Anterior cingulate cortex (tissue), 58 donors: ENCODE measurements at places on chromosomes 2 and 18.

DNA sequence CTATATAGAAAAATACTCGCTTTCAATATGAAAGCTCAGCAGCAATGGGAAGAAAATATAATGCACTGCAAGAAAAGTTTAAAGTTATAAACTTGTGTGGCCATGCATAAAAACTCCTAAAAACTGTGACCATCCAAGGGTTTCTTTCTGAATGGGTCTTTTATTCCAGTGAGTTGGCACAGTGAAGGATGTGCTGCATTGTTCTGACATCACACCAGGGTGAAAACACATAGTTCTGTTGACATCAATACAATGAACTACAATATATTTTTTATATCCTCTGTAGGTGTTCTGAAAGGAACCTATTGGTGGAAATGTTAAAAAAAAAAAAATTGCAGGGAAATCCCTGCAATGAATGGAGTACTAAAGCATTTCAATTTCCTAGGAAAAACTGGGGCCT, 80.2 kb downstream of the CDH20 start:
- DNase-seq, result no peak

- no peak for DNase-seq
Observed at GRCh38 chr2:134625311-134625710, 93.5 kb downstream of the TMEM163 start.

- no peak for DNase-seq
Observed at GRCh38 chr2:62145478-62146100, 50.3 kb upstream of the B3GNT2 start.

DNA sequence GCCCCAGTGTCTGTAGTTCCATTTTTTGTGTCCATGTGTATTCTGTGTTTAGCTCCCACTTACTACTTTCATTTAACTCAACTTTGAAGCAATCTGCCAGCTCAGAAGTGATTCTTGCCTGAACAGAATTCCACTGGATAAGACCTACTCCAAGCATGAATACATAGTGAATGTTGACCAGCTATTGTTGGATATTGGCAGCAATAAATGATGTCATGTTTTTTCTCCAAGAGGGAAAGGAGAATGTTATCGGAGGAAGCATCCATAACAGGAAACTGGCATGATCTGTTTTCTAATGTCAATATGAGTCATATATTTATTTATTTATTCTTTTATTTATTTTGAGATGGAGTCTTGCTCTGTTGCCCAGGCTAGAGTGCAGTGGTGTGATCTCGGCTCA, 36.8 kb upstream of the TRAPPC8 start:
- no peak for DNase-seq

DNA sequence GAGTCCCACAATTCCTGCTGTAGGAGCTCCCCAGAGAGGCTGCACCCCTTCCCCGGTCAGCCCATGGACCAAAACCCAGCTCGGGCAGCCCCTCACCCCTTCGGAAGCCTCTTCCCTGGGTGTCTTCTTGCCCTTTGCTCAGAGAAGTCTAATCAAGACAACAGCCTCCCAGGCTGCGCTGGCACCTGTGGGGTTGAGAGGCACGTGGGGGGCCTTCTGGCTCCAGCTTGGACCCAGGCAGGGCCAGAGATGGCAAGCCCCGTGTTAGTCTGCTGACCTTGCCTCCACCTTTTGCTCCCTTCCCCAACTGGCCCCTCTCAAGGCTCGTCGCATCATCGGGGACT, 10.4 kb downstream of the SLC4A3 start:
- DNase-seq, result no peak

DNA sequence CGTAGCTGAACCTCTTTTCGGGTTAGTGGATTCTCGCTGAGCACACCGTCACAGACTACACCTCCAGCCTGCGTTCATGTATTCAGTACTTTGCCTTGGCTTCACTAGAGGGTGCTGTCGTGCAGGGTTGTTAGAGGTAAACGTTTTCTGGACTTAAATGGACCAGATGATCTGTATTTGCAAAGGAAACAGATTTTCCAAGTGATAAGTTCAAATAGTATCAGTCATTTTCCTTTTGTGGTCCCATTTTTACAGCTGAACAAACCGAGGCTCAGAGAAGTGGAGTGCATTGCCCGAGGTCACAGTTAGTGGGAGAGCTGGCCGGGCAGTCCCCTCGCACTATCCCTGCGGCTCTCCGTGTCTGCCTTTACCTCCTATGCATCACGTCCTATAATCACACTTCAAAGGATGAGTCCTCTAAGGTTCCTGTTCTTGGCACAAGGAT, 125.9 kb downstream of the MAP4K4 start:
- DNase-seq, result no peak

DNA sequence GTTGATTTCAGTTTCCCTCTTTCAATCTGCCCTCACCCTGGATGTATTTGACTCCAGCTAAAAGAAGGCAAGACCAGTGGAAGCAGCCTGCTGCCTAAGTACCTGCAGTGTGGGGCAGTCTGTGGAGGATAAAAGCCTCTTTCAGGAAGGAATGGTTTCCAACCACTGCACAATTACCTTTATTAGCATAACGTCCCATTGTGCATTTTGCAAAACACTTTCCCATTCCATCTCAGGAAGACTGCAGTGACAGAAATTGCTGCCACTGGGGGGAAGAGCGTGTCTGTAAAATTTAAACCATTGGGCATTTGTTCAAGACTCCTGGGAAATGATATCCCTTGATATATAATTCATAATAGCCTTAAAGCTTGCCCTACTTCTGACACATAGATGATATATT, 26.2 kb downstream of the CYRIA start:
- no peak for DNase-seq
